ENCODE measurements at places on chromosomes 4 and X. TPM values are rescaled to one million over a fixed set of nuclear protein-coding genes. Genes with fewer than 3 reads are reported as not detected.

- no peak for DNase-seq
Observed at GRCh38 chr4:118918388-118918787, 29.7 kb downstream of the SYNPO2 start.

GRCh38 chrX:39242187-39242586 is 440.9 kb downstream of the MID1IP1 start:
- DNase-seq = peak; percentile 14

GRCh38 chr4:78310740-78311115 is 240.8 kb upstream of the ANXA3 start:
- DNase-seq = no peak

DNA sequence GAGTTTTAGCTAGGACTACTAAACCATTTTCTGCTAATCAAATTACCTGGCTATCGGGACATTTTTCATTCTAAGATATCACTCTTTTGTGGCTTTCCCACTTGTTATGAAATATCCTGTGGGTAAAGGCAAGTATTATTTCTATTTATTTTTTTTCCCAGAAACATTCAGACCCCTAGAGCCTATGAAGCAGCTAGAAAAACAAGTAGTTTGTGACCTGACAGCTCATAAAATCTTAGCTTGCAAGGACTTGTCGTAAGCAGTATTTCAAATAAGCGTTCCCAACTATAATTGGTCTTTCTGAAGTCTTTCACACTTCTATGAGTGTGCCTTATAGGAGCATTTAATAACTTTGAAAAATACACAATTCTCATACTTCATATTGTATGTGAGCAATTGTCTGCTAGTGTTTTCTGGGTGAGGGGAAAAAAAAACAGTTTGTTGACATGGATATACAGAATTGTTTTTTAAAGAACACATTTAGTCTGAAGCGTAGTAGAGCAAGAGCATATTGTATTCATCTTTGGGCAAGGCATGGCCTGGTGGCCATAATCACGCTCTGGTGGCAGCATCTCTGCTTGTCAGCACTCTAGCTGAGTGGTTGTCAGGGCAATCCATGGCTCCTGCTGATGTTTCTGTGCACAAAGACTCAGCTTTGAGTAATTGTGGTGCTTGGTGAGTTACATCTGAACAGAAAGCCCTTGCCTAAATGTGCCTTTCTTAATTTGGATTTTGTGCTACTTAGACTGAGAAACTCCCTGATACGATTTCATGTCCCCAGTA is 2.6 kb downstream of the MCUB start:
- DNase-seq = no peak

GRCh38 chrX:108123591-108124366 is 32.2 kb downstream of the ATG4A start:
- no peak for DNase-seq

DNA sequence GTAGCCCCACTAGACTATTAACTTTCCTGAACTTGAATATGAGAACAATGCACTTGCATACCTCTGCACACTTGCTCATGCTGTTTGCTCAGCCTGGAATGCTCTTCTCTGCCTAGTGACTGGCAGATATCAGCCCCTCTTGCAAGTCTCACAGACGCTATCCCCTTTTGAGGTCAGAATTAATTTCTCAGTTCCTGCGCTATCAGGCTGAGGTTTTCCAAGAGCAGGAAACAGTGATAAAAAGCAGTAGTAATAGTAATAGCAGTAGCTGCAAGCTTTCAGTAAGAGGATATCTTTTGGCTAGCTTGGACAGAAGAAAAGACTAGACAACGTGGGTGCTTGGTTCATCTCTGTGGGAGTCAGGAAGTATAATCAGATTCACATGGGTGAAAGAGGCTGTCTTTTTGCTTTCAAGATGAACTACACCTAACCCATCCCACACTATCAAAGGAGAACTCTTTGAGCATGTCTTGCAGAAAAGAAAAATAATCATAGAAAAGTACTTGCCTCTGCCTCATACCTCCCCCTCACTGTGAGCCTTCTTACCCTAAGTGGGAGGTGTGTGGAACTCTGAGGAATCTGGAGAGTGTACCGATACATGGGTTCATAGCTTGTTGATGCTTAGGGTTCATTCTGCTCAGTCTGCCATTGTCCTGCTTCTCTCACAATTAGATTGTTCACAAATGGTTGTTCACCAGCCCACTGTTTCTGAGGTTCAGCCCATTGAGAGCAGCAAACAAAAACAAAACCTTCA is 11.3 kb upstream of the DRP2 start:
- DNase-seq = peak; percentile 4

UGT2A3 gene
- polyA plus RNA-seq = 61.4 TPM

DNA sequence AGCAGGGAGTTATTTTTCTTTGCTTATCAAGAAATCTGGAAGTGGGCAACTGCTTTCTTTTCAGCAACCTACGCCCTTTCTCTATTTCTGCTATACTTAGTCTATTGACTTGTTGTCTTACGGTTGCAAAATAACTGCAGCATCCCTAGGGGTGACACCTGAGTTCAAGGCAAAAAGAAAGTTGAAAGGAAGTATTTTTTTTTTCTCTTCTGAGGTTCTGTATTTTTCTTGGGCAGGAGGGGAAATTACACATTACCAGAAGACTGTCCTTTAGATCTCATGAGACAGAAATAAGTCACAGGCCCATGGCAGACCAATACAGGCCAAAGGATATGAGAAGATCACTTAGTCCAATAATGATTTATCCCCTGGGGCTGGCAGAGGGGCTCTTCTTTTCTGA is 204.7 kb upstream of the CASK start:
- no peak for DNase-seq

- no peak for DNase-seq
Observed at GRCh38 chr4:145730026-145730425, 50.1 kb downstream of the C4orf51 start.

GRCh38 chrX:1894740-1895139 is 279.9 kb downstream of the ASMT start:
- no peak for DNase-seq

USP17L27 gene
- not detected for polyA plus RNA-seq

- no peak for DNase-seq
Observed at GRCh38 chrX:136679531-136679930, 31.6 kb downstream of the CD40LG start.

- no peak for DNase-seq
Observed at GRCh38 chr4:964346-965025, 8.9 kb downstream of the DGKQ start.

GRCh38 chrX:153646620-153647373 is at the start of gene DUSP9:
DUSP9 (plus strand) TSS chrX:153647203; CDS start chrX:153647954, 751 bp downstream.
- DNase-seq = peak; percentile 83

GRCh38 chr4:160836431-160836830 is 1327.4 kb downstream of the FSTL5 start:
- no peak for DNase-seq

DNA sequence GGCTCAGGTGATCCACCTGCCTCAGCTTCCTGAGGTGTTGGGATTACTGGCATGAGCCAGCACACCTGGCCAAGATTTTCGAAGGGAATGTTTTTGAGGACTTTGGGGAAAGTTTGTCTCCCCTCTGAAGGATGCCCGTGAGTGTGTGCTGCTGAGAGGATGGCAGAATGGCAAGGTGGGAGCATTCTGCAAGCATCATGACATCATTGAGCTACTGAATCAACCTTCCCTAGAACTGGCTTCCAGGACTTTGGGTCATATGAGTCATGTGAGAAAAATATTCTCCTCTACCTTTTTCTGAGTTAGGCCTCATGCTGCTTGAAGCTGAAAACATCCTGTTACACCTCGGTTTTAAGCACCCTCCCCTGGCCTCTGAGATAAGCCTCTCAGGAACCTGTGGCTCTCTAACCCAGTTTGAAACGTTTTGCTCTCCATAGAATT is 31.0 kb downstream of the TMEM131L start:
- DNase-seq = peak; percentile 58

DNA sequence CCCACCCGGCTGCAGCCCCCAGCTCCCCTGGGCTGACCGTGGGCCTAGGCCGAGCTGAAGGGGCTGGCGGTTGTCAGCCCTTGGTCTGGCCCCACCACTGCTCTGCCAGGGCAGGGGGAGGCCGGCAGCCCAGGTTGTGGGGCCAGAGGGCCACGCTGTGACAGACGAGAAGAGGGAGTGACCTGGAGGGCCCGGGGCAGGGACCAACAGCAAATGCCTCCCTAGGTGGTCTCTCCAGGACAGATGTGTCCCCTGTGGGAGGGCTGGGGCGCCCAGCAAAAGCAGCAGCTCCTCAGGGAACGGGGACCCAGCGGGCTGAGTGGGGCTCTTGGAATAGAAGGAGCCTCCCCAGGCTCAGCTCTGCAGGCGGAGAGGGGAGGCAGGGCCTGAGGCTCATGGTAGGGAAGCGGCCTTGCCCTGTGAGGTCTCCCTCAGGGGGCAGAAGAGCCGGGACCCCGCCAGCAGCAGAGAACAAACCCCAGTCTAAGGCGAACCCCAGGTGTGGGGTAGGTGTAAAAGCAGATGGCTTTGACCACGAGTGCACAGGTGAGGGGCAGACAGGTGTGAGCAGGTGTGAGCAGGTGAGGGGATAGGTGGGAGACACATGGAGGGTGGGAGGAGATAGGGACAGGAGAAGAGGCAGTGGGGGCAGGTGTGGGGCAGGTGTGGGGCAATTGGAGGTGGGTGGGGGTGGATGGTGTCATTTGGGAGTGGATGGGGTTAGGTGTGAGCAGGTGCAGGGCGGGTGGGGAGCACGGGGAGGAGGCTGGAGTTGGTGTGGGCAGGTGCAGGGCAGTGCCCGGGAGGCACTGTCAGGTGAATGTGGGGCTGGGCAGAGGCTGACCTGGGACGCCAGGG is 34.1 kb upstream of the SPON2 start:
- DNase-seq = no peak
